ENCODE measurements at places on chromosomes 1 and 21.

DNA sequence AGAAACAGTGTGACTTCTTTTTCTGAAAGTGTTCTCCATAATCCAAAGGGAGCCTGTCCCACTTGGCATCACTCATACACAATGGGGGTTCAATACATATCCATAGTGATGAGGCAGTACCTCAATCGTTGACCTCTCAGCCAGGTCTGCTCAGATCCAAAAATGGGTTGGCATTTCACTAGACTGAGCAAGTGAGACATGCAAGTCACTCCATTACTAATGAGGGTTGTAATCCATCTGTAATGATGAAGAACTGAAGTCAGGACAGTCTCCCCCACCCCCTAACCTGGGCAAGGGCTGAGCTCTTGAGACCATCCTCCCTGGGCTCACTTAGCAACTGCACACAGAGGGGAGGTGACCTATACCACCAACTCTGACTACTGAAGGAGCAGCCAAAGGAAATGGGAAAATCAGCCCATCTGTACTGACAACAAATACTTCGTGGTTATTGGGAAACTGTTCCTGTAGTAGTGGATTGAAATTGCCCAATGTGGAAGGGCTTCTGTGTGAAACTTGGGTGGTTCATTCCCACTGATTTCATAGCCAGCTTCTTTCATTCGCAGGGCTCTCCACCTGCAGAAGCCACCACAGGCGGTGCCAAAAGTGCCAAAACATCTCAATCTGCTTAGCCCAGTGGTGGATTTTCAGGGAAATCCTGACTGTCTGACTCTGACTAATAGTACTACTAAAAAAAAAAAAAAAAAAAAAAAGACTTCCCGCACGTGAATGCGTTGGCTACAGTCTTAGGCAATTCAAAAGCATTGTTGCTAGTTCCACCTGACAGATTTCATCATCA lies 5.0 kb downstream of the NGF start:
- no peak for DNase-seq

GRCh38 chr1:119611701-119612113 lies 36.4 kb downstream of the ZNF697 start:
- peak; percentile 13 for DNase-seq

DNA sequence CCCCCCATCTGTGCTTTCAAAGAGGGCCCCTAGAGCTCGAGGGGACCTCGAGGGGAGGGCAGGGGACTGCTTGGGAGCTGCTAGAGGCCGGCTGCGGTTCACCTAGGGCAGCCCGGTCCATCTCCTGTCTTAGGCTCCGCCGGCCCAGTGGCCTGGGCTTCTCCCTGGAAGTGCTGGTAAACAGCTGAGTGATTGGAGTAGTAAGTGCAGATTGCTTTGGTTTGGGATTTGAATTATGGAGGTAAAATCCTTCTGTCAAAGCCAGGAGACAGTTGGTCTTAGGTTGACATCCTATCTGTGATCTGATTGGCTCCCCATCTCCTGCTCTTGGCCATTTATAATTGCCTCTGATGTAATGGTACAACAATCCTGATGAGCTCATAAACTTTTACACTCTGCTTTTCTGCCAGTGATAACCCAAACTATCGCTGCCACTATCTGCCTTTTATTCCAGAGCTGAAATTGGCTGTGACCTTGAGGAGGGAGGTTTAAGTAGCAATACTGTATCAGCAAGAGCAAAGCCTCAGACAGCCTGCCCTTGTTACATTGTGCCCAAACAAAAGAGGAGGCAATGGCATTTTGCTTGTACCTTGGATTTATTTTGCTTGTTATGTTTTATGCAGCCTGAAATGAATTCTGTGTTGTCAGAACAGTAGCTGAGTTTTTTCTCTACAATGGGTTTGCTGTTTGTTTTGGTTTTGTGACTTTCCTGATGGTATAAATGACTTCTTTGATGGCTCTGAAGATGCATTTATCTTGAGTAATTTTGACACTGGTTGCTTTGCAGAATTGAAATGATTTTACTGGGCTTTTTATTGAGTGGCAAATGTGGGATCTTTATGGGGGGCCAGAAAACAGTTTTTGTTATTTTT lies 2.4 kb downstream of the ARID1A start:
- peak; percentile 4 for DNase-seq

- DNase-seq, result no peak
Measured at GRCh38 chr1:180918519-180918918, 5.8 kb downstream of the KIAA1614 start.

DNA sequence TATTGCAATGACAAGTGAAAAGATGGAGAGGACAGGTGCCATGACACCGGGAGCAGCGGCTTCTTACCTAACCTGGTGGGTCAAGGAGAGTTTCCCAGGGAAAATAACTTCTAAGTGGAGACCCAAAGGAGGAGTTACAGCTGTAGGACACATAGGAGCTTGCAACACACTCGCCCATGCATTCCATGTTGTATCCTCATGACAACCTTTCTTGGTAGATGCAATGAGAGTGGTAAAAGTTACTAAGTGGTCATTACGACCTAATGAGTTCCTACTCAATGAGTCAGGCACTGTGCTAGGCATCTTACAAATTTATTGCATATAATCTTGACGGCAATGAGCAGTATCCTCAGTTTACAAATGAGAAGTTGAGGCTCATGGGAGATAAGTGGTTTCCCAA lies 119.5 kb upstream of the HOOK1 start:
- DNase-seq, result no peak

DNA sequence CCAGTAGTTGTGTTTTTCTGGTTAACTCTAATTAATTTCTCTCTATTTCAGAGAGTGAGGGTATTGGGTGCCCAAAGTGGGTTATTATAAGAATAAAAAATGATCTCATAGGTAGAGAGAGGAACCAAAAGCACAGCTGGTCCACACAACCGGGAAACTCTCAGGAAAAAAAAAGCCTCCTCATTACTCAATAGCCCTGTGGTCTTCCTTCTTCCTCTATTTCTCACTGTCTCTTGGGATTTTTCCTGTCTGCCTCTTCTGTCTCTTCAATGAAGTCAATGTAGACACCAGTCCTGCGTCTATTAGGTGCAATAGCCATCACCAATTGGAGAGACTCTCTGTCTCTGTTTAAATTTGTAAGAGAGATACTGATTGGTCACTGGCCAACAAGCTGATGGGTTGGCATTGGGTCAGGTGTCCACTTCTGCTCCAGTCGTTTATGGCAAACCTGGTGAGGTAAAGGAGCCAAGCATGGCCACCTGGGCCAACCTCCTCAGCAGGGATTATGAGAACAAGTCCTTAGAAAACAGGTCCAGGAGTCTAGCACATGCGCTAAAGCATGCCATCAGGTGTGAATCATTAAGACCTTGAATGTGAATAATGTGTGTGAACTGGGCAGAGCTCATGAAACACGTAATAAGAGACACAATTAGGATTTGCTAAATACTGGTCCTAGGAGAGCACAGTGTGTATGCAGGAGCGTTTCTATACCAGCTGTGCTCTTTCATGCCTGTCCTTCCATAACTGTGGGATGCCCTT lies 443.0 kb upstream of the RUNX1 start:
- DNase-seq, result no peak

DNA sequence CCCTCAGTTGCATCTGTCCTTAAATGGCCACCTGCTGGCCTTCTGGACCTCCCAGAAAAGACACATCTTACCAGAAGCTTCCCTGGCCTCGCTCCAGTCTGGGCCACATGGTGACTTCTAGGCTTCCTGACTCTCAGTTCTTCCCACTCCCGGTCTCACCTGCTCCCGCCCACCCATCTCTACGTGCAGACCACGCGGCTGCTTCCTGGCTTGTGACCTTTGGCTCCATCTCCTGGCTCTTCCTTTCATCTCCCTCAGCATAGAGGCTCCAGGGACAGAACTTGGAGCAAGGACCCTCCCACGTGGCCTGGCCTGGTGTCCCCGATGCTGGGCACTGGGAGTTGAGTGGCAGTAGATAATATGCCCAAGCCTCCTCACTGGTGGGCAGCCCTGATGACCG lies 124.9 kb upstream of the IRF2BP2 start:
- no peak for DNase-seq

- no peak for DNase-seq
Measured at GRCh38 chr1:12215118-12215961, 14.5 kb upstream of the VPS13D start.

GRCh38 chr1:177873238-177873637 lies 96.6 kb downstream of the SEC16B start:
- no peak for DNase-seq

GRCh38 chr1:77542813-77543420 lies 139.5 kb downstream of the ZZZ3 start:
- no peak for DNase-seq

DNA sequence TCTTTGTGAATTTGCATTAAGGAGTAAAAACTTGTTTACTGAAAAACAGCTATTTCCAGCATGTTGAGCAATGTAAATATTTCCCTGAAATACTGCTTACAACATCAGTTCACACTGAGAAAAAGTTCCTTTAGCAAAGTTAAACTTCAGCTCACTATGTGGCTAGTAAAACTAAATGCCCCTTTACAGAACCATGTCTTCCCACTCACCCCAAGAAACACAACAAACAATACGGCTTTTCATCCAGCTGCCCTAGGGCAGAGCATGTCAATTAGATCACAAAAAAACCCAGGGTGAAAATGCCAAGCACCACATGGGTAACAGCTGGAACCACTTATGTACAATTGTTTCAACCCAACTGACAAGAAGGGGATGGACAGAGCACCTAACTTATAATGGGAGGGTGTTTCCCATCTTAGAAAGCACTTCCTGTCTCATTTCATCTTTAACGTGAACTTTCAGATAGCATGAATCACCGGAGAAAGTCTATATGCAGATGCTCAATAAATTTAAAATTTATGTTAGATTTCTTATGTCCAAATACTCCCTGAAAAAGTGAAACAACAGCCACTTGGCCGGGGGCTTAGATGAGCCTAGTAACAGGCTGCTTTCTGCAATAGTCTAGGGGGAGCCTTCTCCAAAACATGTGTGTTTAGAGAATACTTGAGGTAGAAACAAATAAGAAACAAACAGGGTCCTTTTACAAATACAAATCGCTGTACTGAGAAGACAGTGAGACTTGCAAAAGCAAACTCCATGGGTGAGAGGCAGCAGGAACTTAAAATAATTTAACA lies 6.6 kb downstream of the NID1 start:
- DNase-seq, result no peak

- DNase-seq, result no peak
Measured at GRCh38 chr1:216898801-216899200, 175.6 kb upstream of the ESRRG start.

DNA sequence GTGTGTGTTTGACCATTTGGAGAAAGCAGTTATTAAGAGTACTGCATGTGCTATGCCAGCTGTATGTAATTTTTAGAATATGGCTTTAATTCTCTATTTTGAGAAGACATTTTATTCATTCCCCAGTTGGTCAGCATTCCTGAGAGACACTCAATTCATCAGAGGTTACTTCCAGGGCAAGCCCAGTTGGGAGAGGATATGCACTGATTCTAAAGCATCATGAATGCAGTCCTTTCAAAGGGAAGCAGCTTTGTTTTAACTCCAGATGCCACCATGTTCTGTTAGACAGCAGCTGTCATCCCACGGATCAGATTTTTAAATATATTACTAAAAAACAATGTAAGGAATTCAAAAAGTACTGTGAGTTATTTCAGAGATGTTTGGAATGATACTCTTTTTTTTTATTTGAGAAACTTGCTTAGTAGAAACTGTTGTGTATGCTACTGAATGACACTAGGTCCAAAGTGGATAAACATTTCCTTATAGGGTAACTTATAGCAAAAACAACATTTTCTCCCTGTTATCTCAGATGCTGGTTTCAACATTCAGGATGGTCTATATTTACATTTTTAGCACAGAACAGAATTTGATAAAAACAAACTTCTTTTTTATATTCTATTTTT lies 149.5 kb upstream of the B3GALT2 start:
- DNase-seq, result no peak

DNA sequence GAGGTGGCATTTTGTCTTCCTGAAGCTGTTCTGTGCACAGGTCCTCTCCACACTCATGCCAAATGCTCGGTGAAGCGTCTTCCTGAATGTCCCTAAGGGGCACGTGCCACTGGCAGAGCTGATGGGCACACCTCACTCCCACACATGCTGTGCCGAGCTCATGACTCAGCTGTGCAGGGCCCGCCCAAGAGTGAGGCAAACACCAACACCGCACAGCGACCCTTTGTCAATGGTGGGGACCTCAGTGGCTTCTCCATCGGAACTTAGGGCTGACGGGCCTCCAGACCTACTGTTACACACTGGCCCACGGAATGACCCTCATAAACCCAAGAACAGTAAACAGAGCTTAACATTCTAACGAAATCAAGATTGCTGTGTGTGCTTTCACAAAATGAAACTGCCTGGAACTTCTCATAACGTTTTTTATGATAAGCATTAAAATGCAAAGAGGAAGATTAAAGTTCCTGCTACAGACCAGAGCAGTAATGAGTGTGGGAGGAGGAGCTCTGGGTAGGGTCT lies 89.3 kb downstream of the SIM2 start:
- no peak for DNase-seq

DNA sequence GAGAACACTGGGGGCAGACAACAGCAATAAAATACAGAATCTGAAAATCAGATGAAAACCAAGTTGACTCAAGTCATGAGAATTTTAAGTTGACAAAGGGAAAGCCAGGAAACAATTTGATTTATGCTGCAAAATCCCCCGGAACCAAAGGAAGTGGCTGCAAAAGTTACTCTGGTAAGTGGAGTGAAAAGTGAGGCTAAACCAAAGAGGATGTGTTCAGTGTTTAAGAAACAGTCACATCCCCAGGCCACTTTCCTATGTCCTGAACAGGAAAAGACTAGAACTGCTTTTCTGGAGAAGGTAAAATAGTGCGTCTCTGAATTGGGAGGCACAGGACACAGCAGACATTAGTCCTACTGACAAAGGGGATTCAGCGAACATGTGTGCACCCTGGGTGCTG lies 5.9 kb downstream of the TARBP1 start:
- DNase-seq, result no peak

DNA sequence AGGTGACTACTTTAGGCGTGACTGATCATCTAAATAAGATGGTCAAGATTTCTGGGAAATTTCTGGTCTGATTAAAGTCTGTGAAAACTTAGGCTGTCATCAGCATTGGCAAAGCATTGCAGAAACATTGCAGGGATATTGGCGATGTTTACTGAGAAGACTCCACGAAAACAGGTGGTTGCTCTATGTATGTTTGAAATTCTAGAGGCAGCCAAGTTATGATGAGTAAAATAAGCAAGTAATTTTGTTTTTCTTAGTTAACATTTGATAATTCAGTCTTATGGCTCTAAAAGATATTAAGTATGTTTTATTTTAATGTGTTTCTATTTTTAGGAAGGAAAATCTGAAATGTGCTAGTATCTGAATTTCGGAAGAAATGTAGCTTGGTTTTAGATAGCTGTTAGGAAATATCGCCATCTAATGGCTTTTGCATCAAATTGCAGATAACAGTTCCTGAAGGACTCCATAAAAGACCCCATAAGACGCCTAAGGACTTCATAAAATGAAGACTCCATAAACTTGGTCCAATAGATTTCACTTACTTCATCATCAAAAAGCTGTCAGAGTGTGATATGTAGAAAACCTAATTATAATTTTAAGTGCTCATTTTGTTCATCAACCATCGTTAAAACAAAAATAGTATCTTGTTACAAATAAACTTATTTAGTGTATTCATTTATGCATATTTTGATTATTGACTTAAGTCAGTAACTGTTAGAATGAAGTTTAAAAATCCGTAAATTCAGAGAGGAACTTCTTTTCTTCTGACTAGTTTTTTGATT lies 344.6 kb downstream of the RYR2 start:
- no peak for DNase-seq

GRCh38 chr1:23625929-23626535 lies 65.6 kb upstream of the RPL11 start:
- DNase-seq, result no peak
